ENCODE measurements at places on chromosomes 13 and 19.

DNA sequence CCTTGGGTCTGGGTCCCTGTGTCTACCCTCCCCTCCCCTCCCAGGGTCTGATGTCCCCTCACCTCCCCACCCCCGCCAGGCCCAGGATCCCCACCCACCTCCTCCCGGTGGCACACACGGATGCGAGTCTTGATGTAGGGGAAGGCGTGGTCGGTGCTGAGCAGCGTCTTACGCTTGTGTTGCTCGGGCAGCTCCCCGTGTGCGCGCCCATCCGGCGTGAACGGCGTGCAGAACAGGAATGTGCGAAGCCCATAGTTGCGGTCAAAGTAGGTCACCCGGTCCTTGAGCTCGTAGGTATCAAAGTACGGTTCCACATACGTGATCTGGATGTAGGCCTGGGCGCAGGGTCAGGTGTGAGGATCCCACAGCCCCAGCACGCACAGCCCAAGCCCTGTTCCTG lies 4.4 kb upstream of the KANK2 start:
- DNase-seq, result no peak

DNA sequence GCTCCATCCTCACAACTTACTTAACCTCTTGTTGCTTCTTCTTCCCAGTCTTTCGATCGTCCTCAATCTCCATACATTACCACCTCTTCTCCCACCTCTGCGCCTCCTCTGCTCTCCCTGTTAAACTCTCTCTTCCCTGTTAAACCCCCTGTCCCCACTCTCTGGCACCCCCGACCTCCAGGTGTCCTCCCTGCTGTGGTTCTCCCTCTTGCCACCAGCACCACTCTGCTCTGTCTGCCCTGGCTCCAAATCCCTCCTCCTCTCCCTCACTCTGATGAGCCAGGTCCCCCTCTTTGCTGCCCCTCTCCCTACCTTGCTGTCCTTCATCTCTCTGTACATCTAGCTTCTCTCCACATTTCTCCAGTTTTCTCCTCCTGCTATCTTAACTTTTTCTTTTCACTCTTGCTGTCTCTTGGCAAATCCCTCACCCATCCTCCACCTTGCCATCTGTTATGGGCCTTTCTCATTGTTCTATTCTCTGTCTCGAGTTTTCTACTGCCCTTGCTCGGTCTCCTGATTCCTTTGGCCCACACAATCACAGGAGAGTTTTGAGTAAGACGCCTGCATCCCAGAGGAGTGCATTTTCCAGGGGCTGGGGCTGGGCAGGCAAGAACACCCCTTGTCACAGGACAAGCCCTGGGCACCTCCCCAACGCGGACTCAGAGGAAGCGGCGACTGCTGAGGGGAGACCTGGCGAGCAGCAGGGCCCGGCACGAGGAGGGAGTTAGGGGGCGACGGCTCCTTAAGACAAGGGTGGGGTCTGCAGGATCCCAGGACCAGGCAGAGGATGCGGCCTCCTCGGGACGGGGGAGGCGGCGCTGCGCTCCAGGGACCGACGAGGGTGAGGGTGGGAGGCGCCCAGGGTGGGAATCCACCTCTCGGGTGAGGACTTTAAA lies 21.4 kb upstream of the ERVV-1 start:
- DNase-seq, result peak; percentile 4

GRCh38 chr13:98507282-98507797 lies 69.6 kb downstream of the STK24 start:
- DNase-seq, result no peak

GRCh38 chr13:60379837-60380565 lies 17.0 kb upstream of the TDRD3 start:
- DNase-seq, result no peak

DNA sequence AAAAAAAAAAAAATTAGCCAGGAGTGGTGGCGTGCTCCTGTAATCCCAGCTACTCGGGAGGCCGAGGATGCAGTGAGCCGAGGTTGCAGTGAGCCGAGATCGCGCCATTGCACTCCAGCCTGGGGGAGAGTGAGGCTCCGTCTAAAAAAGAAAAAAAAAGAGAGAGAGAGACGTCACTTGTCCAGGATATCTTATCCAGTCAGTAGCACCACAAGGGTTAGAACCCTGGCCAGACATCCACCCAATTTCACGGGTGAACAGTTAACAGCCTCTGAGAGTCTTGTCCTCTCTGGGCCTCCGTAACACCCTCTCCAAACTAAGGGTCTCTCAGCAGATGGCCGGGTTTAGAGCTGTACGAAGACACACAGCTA lies 917 bp upstream of the CLPTM1 start:
- no peak for DNase-seq

GRCh38 chr13:37695200-37695599 lies 96.6 kb upstream of the POSTN start:
- DNase-seq, result no peak

GRCh38 chr13:35530147-35530546 lies 53.7 kb upstream of the MAB21L1 start:
- DNase-seq, result no peak

GRCh38 chr19:42216653-42217519 lies 591 bp downstream of the DEDD2 start:
- DNase-seq, result peak; percentile 30
